ENCODE measurements at places on chromosomes 11 and 22. TPM values are rescaled to one million over a fixed set of nuclear protein-coding genes. Genes with fewer than 3 reads are reported as not detected.
A peak's percentile ranks its signal among the peaks of the same experiment; 100 is the strongest.

- no peak for DNase-seq
Observed at GRCh38 chr22:24230911-24231656, 13.8 kb downstream of the GGT5 start.

RELT gene
- total RNA-seq, result 4.4 TPM

- no peak for DNase-seq
Observed at GRCh38 chr22:50190941-50191741, 5.4 kb downstream of the TRABD start.

DNA sequence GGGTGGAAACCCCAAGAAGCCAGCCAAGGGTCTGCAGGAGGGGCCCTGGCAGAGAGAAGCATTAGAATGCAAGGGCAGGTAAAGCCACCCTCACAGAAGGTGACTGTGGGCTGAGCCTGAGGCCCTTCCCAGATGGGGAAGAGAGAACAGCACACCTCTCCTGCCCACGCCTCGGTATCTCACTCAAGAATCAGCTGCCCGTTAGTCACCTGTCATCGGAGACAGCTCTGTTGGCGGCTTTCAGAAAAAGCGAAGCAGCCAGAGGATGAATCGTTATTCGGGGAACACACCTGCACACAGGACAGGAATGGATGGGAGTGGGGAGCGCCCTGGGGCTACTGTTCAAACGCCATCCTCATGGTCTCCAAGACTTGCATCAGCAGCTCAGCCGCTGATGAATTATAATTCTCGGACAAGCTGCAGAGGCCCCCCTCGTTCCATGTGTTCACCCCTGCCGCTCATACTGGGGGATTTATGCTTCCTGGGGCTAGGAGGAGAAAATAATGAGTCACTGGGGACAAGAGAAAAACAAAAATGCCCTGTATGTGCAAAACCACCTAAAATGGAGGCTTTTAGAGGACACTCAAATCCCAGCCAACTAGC lies 21.6 kb upstream of the TMA7B start:
- DNase-seq, result no peak

POTEH gene
- not detected for total RNA-seq

TYR gene
- total RNA-seq, result not detected

DNA sequence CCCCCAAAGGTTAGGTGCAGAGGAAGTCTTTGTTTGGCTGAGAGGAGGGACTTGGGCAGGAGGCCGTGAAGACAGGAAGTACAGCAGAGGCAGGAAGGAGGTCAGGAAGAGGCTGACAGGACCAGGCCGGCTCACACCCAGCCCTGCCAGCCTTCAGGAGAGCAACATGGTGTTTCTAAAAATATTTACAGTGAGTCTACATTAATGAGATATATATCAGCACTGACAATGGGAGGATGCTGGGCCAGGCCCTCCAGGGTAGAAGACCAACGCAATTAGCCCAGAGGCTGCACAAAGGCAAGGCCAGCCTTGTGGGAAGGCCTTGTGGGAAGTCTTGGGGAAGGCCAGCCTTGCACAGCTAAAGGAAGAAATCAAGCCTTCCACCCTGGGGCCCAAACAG lies 7.9 kb upstream of the APLNR start:
- no peak for DNase-seq

GRCh38 chr11:122145715-122146274 lies 29.8 kb upstream of the BLID start:
- DNase-seq, result no peak

DNA sequence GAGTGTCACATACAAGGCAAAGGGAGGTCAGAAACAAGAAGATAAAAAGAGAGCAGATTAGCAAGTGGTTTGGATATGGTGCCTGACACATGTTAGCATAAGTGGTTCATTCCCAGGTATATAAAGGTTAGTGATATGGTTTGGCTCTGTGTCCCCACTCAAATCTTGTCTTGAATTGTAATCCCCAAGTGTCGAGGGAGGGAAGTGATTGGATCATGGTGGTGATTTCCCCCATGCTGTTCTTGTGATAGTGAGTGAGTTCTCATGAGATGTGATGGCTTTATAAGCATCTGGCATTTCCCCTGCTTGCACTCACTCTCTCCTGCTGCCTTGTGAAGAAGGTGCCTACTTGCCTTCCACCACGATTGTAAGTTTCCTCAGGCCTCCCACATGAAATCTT lies 12.1 kb upstream of the DKK3 start:
- DNase-seq, result no peak

ANO5 gene
- 9.0 TPM for total RNA-seq

DNA sequence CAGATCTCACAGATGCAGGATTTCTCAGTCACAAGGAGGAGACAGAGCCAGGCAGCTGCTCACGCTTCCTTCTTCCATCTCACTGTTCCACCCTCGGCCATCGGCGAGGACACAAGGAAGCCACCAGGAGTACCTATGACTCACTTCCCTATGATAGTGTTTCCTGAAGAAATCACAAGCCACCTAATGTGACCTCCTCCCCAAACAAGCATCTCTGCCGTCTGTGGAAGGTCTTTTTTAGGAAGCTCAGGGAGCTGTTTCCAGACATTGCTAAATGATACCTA lies 672.7 kb downstream of the TBC1D22A start:
- no peak for DNase-seq

APOBEC3B gene
- 0.15 TPM for total RNA-seq

GRCh38 chr11:110712659-110713448 lies 617 bp upstream of the ARHGAP20 start:
- peak; percentile 18 for DNase-seq

DNA sequence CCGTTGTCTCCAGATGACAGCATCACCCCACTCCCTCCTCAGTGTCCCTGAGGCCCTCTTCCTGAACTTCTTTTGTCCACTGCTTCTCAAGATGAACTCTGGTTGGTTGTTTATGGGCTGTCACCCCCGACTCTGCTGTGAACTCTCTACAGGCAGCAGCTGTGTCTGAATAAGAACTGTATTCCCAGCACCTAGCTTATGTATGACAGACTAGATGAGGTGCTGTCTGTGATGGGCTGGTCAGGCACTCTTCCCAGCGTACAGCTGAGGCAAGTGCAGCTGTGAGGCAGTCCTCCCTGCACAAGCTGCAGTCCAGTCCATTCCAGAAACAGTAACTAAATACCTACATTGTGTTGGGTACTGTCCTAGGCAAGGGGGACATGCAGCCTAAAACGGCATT lies 111.4 kb upstream of the PITPNB start:
- no peak for DNase-seq

ZNF214 gene
- total RNA-seq, result 8.4 TPM

DNA sequence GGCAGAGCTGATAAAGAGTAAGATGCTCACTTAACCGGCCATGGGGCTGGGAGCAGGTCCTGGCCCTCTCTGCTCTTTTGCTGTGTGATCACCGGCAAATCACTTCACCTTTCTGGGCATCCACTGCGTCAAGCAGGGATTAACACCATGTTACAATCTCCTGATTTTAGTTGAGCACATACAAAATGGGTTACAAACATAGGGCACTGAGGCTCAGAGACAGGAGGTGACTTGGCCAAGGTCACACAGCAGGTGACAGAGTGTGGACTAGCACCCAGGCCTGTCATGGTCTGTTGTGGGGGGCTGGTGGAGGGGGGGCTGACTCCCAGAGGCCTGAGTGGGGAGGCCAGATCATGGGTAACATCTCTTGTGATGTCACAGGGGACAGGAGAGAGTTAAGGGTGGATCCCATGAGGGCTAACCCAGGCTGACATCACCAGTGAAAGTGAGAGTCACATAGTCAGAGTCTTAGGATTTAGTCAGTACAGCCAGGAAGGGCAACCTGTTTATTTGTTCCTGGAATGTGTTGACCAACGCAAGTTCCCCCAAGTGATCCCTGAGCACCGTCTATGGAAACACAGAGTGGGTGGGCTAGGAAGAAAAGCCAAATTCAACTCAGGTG lies 27.8 kb downstream of the GDPD5 start:
- DNase-seq, result no peak

CHKA gene
- 23.6 TPM for total RNA-seq

OR5M8 gene
- not detected for total RNA-seq

GRCh38 chr11:88202498-88202897 lies 27.3 kb upstream of the RAB38 start:
- peak; percentile 26 for DNase-seq

- no peak for DNase-seq
Observed at GRCh38 chr11:36421546-36422155, 88.4 kb downstream of the TRAF6 start.

FANCF gene
- total RNA-seq, result 17.6 TPM

GRCh38 chr11:9859554-9860305 lies 195.9 kb downstream of the SWAP70 start:
- no peak for DNase-seq

WNT7B gene
- 16.7 TPM for total RNA-seq

GRCh38 chr11:118924591-118925585 lies 838 bp downstream of the BCL9L start:
- DNase-seq, result no peak

DNA sequence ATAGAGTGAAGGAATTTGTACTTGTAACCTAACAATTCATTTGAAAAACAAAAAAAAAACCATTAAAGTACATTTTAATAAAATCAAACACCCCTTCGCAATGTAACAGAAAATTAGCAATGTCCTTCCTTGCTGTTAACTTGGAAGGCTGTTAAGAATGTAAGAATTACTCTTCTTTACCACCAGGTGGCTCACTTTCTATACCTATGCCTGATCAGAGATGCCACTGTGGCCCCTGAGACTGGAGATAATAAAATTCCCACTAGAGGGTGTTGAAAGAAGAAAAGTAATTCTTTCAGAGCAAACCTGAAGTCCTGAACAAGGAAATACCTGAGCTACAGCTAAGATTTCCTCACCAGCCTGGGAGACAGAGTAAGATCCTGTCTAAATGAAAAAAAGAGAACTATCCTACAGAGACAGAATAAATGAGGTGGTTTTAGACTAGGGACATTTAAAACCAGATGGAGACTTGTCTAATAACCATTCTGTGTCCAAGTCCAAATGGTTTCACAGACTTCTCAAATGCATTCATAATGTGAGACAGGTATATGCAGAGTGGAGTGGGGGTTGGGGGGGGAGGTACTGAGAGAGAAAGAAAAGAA lies 1089.3 kb downstream of the FAM181B start:
- DNase-seq, result peak; percentile 45

GGTLC2 gene
- not detected for total RNA-seq

GRCh38 chr11:118597556-118597955 lies 9.9 kb upstream of the PHLDB1 start:
- DNase-seq, result no peak

CASP12 gene
- not detected for total RNA-seq

DNA sequence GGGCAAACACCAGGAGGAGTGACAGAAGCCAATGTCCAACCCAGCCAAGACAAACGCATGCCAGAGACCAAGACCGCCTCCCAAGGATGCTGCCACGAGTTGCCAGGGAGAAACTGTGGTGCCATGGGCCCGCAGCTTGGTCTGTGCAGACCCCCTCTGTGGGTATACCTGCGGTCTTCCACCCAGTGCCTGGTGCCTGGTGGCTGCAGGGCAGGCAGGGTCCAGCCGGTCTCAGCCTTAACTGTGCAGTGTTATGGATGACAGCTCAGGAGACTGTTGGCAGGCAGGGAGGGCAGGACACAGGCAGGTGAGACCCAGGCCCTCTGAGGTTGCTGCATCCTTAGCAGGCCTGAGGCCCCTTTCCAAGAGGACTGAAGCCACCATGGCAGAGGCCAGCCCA lies 97.9 kb downstream of the MED15 start:
- no peak for DNase-seq

DNA sequence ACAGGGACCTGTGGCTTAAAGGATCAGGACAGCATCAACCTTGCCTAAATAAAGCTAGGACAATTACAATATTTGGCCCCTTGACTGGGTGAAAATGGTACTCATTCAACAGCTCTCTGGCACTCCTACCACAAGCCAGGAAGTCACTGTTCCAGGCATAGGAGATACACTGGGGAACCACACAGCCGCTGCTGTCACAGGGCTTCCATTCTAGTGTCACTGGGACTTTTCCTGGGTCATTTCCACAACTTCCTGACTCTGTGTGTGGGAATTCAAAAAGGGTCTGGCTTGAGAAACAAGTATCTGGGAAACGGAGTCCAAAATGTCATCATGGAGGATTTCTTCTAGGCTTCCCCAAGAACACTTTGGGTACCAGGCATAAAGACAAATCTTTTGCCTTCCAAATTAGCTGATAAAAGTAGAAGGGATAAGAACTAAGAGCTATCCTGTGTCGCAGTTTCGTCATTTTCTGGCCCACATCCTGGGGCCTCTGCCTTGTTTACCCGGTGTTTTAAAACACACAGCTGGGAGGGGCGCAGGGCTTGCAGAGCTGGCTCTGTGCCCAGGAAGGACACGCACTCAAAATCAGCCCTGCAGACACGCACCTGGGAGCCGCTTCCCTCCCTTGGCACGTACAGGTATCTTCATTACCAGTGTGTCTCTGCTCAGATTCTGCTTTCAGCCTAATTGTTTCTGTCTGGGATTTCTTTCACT lies 38.0 kb downstream of the TMEM45B start:
- peak; percentile 59 for DNase-seq

GRCh38 chr11:73227571-73228211 lies 9.6 kb downstream of the P2RY2 start:
- DNase-seq, result no peak

LINC01488 gene
- total RNA-seq, result not detected

RBMXL2 gene
- total RNA-seq, result not detected

OR5AR1 gene
- not detected for total RNA-seq

VPS11 gene
- total RNA-seq, result 15.8 TPM

DNA sequence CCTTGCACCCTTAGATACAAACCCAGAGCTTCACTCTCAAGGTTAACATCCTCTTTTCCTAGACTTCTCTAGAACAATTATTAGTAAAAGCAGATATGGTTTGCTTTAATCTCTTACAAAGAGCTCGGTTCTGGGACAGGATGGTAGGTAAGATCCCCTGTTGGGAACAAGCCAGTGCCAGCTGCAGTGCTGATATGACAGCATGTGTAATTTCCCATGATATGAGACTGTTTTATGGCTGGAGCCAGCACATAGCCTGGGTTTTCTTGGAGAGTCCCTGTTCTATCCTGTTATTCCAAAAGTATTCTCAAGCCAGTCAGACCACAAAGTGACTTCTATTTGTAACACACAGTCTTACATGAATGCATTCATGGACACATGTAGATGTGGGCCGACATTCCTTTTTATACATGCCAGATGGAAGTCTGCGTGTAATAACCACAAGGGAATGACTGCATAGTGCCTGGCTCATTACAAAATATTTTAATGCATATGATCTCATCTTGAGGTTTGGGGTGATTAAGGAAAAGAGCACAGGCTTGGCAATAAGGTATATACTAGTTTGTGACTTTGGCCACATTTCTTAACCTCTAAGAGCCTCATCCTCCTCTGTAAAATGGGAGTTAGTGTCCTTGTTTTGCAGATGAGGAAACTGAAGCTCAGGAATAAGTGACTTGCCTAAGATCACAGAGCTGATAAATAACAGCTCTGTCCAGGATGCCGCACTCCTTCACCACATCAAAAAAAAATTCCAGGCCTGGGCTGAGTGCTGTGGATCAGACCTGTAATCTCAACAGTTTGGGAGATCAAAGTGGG lies 21.8 kb downstream of the CLMP start:
- DNase-seq, result peak; percentile 93

SLC5A12 gene
- 0.10 TPM for total RNA-seq

DNA sequence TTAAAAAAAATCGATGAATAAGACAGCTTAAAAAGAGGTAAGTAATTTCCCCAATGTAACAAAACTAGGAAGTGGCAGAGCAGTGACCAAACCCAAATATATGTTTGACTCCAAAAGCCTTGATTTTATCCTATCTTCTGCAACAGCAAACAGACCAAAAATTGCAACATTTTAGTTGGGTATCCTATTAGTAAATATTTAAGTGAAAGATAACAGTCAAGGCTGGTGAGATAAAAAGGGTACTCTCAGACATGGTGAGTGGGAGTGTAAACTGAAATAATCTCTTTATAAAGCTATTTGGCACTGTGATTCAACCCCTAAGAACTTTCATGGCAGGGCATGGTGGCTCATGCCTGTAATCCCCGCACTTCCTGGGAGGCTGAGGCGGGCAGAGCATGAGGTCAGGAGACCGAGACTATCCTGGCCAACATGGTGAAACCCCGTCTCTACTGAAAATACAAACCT lies 1.9 kb upstream of the RDX start:
- DNase-seq, result no peak
